ENCODE measurements at places on chromosomes 16 and 17.

DNA sequence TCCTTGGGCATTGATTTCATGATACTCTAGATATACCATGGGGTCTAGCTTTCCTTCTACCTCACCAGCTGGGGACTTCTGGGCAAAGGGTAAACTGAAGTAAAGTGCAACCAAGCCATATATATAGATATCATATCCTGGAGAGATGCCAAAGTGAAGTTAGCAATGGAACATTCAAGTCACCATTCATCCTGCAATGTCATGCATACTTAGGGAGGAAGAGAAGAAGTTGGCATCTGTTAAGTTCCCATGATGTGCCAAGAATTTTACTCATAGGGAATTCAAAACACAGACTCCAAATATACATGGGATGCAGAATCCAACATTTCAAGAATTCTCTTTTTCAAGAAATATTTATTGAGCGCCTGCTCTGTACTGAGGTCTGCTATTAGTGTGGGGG, 399.8 kb downstream of the HS3ST4 start:
- no peaks in the 10 kb centered on the region for H3K36me3 ChIP-seq
- H3K27ac ChIP-seq: no peak overlapping the region
- no peaks in the 10 kb centered on the region for H3K4me1 ChIP-seq
- no peaks in the 10 kb centered on the region for H3K27me3 ChIP-seq
- no peak for DNase-seq

GRCh38 chr17:7014995-7015958, 2.9 kb downstream of the RNASEK start:
- peaks cover 37% of the 10 kb centered on the region for H3K4me1 ChIP-seq
- no peak overlapping the region for H3K4me3 ChIP-seq
- no peaks in the 10 kb centered on the region for H3K27me3 ChIP-seq
- H3K27ac ChIP-seq: peak overlapping the region; percentile 96
- DNase-seq: no peak

DNA sequence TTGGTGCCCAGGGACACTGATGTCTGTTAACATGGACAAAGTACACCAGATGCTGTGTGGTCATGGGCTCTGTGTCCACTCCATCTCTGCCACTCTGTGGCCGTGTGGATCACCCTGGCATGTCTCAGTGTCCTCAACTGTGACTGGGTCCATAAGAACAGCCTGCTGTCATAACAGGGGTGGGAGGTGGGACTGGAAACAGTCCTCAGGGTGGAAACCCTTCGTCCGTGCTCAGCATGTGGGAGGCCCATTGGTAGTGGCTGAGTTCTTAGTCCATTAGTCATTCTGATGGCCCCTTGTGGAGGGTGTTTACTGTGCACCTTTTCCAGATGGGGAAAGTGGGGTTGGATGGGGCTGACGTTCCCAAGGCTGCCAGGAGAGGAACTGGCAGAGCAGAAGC, 12.8 kb downstream of the FLYWCH2 start:
- no peak for DNase-seq
- no peaks in the 10 kb centered on the region for H3K36me3 ChIP-seq
- no peaks in the 10 kb centered on the region for H3K27me3 ChIP-seq
- no peaks in the 10 kb centered on the region for H3K4me1 ChIP-seq
- H3K4me3 ChIP-seq: no peak overlapping the region

DNA sequence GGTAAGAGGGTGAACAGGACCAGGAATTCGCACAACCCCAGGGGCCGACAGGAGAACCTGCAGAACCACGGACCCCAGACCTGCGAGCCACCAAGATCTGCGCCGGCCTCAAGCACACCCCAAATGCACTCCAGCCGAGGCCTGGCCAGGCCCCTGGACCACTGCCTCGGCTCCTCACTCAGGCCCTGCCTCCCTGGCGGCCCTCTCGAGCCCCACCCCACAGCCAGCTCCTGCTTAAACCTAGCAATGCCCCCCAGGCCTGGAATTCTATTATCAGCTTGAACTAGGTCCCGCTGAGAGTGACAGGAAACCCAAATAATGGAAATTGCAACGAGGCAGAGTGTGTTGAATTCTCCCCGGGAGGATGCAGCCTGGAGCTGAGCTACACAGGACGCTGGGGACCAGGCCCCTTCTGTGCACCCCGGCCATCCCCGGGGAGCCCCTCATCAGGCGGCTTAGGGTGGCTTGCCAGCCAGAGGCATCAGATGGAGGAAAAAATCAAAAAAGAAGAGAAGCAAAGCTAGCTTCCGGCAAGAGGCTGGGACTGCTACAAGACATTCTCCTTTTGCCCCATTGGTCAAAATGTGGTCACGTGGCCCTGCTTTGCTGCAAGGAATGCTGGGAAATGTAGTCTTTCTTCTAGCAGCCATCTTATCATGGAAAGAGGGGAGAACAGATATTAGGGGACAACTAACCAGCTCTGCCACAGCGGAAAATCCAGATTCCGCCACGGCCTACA, 2.4 kb upstream of the ENPP7 start:
- H3K4me3 ChIP-seq: no peak overlapping the region
- peaks cover 10% of the 10 kb centered on the region for H3K4me1 ChIP-seq
- H3K27me3 ChIP-seq: no peaks in the 10 kb centered on the region
- H3K36me3 ChIP-seq: no peaks in the 10 kb centered on the region

- H3K36me3 ChIP-seq: no peaks in the 10 kb centered on the region
- no peak overlapping the region for H3K27ac ChIP-seq
- no peak for DNase-seq
- no peak overlapping the region for H3K4me3 ChIP-seq
- H3K4me1 ChIP-seq: peaks cover 1% of the 10 kb centered on the region
Observed at GRCh38 chr16:66401610-66402009, 25.5 kb upstream of the BEAN1 start.

DNA sequence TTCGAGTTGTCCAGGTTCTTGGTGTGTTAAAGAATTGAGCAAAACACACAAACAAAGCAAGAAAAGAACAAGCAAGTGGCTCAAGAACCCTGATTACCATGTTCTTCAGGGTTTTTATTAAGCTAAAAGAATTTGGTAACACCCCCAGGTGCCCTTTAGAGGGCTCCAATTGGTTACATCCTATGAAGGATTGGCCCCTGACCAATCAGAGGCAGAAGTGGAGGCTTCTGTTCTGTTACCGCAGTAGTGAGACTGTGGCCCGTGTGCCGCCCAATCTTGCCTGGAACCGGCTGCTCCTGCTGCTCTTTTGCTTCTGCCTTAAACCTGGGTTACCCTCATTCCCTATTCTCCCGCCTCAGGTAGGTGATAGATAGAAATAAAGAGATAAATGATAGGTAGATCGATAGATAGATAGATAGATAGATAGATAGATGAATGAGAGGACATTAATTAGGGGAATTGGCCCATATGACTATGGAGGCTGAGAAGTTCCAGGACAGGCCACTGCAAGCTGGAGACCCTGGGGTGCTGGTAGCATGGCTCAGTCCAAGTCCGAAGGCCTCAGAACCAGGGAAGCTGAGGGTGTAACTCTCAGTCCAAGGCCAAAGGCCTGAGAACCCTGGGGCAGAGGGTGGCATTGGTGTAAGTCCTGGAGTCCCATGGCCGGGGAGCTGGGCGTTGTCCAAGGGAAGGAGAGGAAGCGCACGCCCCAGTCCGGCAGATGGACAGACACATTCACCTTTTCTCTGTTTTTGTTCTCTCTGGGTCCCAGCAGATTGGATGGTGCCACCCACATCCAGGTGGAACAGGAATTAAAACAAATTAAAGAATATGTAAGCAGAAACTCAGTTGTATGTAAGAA, 3.5 kb upstream of the CA5A start:
- H3K4me3 ChIP-seq: no peak overlapping the region
- H3K27ac ChIP-seq: no peak overlapping the region
- no peaks in the 10 kb centered on the region for H3K36me3 ChIP-seq
- H3K4me1 ChIP-seq: peaks cover 2% of the 10 kb centered on the region
- DNase-seq: no peak

DNA sequence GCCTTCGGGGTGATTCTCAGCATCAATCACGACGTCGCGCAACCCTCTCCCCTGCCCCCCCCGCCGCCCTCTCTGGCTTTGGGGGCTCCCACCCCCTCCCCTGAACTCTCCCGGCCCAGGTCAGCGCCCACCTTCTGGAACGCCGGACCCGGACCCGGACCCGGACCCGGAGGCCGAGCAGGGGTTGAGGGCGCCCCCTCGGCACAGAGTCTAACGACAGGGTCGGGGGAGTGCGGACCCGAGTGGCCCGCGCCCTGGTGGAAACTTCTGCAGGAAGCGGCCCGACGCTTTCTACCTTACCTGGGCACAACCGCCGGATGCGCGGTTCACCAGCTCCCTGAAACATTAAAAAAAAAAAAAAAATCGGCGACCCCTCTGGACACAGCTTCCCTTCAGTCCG, 16.2 kb downstream of the SALL1 start:
- H3K27me3 ChIP-seq: no peaks in the 10 kb centered on the region
- no peak overlapping the region for H3K4me3 ChIP-seq
- H3K4me1 ChIP-seq: peaks cover 12% of the 10 kb centered on the region
- H3K36me3 ChIP-seq: no peaks in the 10 kb centered on the region
- DNase-seq: no peak
- no peak overlapping the region for H3K27ac ChIP-seq

DNA sequence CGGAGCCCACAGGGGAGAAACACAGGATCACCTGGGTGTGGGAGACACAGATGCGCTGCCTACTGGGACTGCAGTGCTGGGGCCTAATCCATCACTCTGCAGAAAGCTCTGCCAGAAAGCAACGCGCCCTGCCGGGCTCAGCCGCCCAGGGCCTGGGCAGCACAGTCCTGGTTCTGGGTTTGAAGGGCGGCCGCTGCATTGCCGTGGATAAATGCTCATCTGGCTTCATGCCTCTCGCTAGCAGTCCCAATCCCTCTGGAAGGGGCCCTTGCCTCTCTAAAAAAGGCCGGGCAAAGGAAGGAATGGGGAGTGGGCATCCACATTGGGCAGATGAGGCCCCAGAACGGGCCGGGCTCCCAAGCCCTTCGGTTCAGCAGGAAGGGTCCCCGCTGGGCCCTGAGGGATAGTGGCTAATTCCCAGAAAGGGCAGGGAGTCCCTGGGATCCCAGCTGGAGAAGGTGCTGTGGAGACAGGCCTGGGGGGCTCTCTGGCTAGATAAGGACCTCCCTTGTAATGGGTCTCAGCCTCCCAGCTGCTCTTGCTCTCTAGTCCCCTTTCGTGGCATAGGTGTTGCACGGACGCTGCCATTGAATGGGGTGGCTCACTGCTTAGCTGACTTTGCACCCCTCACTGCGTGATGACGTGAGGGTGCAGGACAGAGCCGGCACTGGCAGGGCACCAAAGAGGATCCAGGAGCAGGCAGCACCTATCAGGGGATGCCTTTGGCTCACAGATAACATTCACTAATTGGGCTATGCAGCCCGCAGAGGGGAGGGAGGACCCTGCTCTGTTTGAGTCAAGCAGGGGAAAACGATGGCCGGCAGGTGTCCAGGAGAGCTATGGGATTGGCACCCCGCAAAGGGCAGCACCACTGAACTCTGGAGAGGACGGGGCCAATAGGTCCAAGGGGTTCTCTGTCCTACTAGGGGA, 88.6 kb downstream of the PGS1 start:
- H3K27ac ChIP-seq: no peak overlapping the region
- no peak overlapping the region for H3K4me3 ChIP-seq
- no peaks in the 10 kb centered on the region for H3K4me1 ChIP-seq
- no peak for DNase-seq
- no peaks in the 10 kb centered on the region for H3K27me3 ChIP-seq
- no peaks in the 10 kb centered on the region for H3K36me3 ChIP-seq

- no peaks in the 10 kb centered on the region for H3K4me1 ChIP-seq
- DNase-seq: no peak
- H3K4me3 ChIP-seq: no peak overlapping the region
- no peak overlapping the region for H3K27ac ChIP-seq
- H3K36me3 ChIP-seq: no peaks in the 10 kb centered on the region
- no peaks in the 10 kb centered on the region for H3K27me3 ChIP-seq
Observed at GRCh38 chr17:60060474-60060873, 18.2 kb downstream of the HEATR6 start.

- H3K4me1 ChIP-seq: no peaks in the 10 kb centered on the region
- DNase-seq: no peak
- no peak overlapping the region for H3K4me3 ChIP-seq
- H3K36me3 ChIP-seq: no peaks in the 10 kb centered on the region
- no peaks in the 10 kb centered on the region for H3K27me3 ChIP-seq
Observed at GRCh38 chr17:8922451-8922850, 43.1 kb downstream of the PIK3R5 start.

DNA sequence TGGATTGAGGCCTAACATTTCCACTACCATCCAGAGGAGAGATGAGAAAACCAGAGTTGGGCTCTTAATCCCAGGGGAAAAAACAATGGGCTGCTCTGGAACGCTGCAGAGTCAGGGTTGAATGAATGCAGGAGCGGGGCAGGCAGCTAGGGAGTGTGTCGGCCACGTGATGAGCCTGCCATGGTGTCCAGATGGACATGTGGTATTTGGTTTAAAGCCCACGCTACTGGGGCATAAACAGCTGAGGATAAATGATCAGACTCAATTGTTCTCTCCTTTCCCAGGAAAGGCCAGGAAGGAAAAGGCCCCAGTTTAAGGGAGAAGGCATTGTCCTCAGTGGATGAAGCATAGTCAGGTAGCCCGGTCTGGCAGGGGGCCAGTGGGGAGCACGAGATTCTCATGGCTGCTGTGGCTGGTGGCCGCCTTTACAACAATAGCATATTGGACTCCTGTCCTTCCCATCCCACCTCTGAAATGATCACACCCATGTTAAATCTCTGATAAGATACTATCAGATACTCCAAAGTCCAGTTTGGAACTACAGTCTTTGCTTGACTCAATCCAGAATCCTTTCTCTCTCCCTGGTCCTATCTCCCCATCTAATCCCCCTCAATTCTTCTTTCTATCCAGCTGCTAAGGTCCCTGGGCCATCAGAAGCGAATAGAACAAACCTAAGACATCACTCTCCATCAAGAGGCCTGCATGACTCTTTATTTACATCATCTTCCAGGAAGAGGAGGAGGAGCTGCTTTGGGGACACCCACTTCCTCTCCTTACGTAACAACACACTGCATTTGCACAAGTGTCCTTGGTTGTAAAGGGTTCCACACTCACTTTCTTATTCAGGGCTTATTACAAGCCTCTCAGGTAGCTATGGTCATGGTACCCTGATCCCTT, 20.4 kb downstream of the CA4 start:
- H3K36me3 ChIP-seq: no peaks in the 10 kb centered on the region
- H3K4me3 ChIP-seq: no peak overlapping the region
- peaks cover 33% of the 10 kb centered on the region for H3K4me1 ChIP-seq
- H3K27ac ChIP-seq: no peak overlapping the region
- DNase-seq: no peak

GRCh38 chr16:58727796-58728568, 6.1 kb downstream of the GOT2 start:
- no peaks in the 10 kb centered on the region for H3K27me3 ChIP-seq
- DNase-seq: no peak
- peaks cover 11% of the 10 kb centered on the region for H3K4me1 ChIP-seq
- no peak overlapping the region for H3K27ac ChIP-seq
- H3K36me3 ChIP-seq: no peaks in the 10 kb centered on the region
